ENCODE measurements at places on chromosomes 2 and 18.

DNA sequence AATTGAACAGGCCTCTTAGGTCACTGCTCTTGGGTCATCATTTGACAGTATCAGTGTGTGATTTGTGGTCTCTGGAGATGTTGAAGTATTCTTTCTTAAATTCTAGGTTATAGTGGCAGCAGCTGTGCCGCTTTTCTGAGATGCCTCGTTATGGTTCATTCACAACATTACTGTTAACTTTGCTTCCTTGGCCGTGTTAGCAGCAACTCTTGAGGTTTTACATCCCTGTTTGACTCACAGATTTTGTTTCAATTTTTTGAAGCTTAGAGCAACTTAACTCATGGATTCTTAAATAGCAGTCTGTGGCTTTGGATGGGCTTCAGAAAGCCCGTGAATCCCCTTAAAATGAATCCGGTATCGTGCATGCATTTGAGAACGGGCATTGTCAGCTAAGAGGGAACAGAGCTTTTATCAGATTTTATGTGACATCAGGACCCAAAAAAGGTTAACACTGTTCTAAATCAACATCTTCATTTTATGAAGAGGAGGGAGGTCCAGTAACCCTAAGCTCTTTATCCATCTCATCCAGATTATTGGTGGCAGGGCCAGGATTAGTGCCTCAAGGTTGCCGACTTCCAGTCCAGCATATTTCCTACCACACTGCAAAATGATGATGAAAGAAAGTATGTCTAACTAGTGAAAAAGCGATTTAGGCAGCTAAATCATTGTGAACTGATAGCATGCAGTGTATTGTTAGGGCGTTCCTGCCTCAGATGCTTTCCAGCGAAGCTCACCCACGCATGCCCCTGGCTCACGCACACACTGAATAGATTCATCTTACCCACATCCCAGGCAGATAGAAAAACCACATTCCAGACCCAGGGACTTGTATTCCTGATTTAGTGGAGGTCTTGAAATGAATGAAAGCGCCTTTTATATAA is 5.1 kb downstream of the TRIB2 start:
- no peak for DNase-seq

DNA sequence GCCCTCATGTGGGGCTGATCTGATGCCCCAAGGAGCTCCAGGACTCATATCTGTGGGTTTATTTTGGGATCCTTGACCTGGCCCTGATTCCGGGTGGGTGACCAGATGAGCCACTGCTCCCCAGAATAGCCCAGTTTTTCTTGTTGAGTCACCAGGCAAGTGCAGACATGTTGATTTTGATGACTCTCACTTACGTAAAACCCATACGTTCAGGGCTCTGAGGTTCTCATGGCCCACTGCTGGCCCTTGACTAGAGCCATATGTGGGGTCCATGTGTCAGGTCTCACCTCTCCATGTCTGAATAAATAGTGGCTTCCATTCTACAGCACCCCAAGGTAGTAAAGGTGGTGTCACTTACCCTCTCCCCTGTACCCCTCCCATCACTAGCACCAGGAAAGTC is 41.9 kb downstream of the CDC42EP3 start:
- no peak for DNase-seq

- no peak for DNase-seq
Observed at GRCh38 chr2:152497481-152498052, 162.6 kb downstream of the FMNL2 start.

GRCh38 chr2:236158969-236159777 is 9.0 kb downstream of the GBX2 start:
- DNase-seq, result no peak

- DNase-seq, result no peak
Observed at GRCh38 chr2:102664471-102664909, 45.1 kb downstream of the SLC9A2 start.

DNA sequence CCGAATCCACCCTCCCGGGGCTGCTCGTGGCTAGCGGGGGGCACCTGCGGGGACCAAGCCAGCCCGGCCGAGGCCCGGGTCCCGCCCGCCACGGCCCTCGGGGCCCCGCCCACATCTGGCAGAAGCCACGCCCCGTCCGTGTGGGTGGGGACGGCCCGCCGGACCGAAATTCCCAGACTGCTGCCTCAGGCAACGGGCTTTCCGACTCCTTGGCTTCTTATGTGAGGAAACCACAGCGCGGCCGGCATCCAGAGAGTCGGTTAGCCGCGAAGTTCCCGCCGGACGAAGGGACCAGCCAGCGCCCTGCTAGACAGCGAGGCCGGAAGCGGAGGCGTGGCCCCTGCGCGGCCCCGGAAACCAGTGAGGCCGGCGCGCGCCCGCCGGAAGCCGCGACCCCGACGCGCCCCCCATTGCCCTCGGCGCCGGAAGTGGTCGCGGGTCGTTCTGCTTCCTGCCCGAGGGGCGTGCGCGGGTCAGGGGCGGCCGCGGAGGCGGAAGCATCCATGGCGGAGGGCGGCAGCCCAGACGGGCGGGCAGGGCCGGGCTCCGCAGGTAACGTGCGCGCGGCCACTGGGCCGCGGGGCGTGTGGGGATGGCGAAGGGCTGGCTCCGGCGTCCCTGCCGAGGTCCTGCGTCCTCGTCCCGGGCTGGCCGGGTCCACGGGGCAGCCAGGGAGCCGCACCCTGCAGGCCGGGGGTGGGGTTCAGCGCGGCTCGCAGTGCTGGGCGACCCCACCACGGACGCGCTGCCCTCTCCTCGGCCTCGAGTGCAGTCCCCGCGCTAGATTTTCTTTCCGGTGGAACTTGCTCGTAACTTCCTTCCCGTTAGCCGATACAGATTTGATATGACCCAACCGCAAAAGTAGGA is at the start of gene ASB1:
TSS of gene ASB1 (plus strand) at position 360 of the 867 bp plus-strand sequence. CDS start at position 504, 144 bp downstream.
- DNase-seq, result peak; percentile 73

- no peak for DNase-seq
Observed at GRCh38 chr2:3174626-3175567, 202.7 kb downstream of the EIPR1 start.

Measured in NCI-H1436 (cell line).